Activated CD8-positive, alpha-beta memory T cell treated with anti-CD3 and anti-CD28 coated beads for 24 hours (primary cell): ENCODE measurements at places on chromosomes 2 and 18.

GRCh38 chr2:231308631-231309428, 86.7 kb upstream of the B3GNT7 start:
- no peak for DNase-seq

GRCh38 chr2:196500686-196501431, 138.7 kb upstream of the CCDC150 start:
- no peak for DNase-seq

DNA sequence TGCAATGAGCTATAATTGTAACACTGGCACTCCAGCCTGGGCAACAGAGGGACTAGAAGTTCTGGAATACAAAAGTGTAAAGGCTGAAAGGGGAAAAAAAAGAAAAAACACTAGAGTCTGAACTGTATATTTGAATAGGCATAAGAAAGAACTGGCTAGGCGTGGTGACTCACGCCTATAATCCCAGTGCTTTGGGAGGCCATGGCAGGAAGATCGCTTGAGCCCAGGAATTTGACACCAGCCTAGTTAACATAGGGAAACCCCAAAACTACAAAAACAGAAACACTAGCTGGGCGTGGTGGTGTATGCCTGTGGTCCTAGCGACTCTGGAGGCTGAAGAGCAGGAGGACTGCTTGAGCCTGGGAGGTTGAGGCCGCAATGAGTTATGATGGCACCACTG, 70.6 kb downstream of the SAP130 start:
- DNase-seq: no peak

GRCh38 chr2:18171191-18172139, 293.0 kb downstream of the KCNS3 start:
- no peak for DNase-seq

GRCh38 chr2:213806125-213806726, 522.0 kb downstream of the SPAG16 start:
- DNase-seq: no peak

DNA sequence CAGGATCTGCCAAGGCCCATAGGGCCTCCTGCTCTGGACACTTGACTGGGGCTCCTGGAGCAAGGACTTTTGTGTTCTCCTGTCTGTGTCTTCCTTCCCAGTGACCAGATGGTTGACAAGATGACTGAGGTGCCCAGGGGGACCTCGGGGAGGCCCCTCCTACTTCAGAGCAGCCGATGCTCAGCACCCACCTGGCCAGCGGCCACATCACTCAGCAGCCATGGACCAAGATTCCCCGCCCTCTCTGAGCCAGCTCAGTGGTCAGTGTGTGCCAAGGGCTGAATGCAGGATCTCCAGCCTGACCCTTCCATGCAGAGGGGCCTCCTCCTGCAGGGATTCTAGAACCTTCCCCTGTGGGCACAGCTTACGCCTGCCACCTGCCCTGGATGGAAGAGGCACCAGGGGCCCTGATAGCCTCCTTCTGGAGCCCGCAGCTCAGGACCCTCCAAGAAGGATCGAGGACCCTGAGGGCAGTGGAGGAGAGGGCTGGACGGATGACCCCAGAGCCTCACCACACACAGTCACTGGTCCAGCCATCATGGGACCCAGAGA, 87.4 kb upstream of the GPC1 start:
- no peak for DNase-seq

GRCh38 chr2:205808486-205809121, 126.3 kb downstream of the NRP2 start:
- no peak for DNase-seq

DNA sequence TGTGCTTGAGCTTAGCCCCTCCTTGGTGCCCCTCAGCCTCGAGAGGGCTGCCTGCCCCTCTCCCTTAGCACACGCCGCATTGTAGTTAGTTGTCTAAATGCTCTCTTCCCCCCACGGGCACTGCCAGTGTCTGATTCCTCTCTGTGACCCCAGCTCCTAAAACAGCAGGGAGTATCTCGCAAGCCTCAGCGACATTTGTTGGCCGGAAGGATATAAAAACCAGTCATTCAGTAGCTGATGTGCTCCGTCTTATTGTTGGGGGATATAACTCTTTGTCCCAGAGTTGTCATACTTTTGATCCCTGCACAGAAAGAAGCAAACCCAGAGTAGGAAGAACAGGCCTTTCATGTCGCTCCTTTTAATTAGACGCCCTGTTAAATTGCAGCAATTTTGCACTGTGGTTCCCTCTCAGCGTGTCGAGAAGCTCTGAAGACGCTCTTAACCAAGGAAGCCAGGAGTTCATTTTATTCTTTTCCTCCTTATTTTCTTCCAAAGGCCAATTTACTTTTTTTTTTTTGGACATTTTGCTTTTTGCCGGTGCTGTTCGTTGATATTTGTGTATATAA, 201.8 kb downstream of the KLHL29 start:
- DNase-seq: no peak

GRCh38 chr2:164606557-164606956, 14.7 kb downstream of the GRB14 start:
- no peak for DNase-seq

DNA sequence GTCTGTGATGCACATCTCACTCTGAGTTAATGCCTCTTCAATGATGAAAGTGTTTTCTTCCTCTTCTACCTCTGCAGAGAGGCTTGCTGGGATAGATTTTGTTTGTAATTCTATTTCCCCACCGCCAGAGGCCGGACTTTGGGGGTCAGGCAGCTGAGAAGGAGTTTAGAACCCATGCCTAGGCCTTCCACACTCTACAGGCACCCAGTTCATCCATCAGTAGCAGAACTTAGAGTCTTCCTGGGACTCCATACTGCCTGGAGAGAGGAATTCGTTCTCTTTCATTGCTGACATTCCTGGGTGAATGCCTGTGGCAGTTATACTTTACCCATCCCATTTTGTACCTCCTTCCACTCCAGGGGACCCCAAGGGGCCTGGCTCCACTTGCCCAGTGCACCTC, 9.1 kb downstream of the TPRKB start:
- DNase-seq: no peak

- DNase-seq: no peak
Measured at GRCh38 chr18:9211955-9212354, 75.4 kb downstream of the ANKRD12 start.

DNA sequence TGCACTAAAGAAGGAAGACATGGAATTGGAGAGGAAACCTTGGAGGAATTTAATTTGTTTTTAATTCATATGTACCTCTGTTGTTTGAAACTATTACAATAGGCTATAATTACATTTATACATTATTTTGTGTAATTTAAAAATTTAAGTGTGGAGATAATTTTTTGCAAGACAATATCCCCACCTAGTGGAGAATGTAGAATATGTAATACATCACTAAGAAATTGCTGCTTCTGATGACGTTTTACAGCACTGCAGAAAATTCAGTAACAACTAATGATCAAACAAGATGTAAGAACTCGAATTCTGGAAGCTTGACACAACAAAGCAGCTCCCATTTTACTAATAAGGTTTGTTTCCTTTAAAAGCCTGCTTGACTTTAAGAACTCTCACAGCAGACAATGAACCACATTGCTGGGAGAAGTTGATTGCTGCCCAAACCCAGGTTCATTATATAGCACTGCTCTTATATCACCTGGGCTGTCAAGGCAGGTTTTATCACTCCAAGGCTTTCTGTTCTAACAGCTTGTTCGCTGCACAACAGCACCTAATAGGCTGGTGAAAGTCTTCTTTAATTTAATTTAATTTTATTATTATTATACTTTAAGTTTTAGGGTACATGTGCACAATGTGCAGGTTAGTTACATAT, 53.4 kb downstream of the THADA start:
- DNase-seq: no peak
